ENCODE measurements at places on chromosomes 16 and 17.

GRCh38 chr17:223723-224471 is 42.4 kb upstream of the DOC2B start:
- DNase-seq: no peak

DNA sequence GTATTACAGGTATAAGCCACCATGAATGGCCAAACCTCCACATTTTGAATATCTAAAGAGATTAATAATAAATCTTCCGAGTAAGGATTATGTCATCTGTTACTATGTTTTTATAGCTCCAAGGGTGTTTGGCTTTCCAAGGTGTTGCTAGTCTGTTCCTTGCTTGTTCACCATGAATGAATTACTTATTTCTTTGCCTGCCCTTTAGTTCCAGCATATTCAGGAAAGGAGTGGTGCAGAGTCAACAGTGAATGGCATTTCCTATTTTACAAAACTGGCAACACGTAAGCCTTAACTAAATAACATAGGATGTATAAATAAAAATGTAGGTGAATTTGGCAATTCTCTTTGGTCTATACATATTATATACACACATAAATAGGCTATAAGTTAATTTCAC is 70.3 kb downstream of the MYO1D start:
- DNase-seq: no peak

DNA sequence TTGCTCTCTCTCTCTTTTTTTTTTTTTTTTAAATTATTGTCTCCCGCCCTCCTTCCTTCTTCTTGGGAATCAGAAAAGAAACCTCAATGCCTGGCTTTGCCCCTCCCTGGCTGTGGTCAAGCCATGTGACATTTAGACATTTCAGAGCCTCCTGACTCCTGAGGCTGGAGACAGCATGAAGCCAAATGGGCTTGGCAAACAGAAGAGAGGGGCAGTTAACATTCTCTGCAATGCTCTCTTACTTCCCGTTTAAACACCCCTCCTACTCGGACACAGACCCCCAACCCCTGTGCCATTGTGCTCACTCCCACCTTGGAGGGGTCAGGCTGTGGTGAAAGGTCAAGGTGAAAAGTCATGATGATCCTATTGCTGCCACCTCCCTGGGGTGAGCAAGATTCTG is 14.7 kb upstream of the MEOX1 start:
- no peak for DNase-seq

DNA sequence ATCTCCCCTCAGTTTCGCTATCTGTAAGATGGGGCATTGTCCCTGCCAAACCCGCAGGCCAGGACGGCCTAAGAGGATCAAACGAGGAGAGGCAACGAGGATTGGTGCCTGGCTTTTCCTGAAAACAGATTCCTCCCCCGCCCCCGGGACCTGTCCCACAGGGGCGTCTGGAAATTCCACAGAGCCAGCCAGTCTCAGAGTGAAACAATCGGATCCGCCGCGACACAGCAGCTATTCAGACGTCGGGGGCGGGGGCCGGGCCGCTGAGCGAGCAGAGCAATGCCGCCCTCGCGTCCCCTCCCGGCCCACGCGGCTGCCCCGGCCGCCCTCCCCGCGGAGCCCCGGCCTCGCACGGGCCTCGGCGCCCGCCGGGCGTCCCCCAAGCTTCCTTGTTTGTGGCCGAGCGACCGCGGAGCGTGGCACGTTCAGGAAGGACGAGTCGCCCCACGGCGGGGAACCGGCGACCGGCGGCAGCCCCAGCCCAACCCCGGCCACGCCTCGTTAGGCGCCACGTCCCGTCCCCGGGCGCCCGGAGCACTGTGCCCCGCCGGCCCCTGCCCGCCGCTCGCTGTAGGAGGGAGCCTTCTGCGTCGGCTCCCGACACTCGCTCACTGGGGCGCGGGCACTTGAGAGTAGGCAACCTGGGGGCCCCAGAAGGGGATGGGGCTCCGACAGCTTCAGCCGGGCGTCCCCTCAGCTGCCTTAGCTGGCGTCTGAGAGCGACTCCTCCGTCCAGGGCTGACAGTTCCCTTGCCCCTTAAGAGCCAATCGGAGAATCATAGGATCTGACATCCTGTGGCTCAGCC is 29.6 kb upstream of the PHOSPHO1 start:
- DNase-seq: peak; percentile 20

DNA sequence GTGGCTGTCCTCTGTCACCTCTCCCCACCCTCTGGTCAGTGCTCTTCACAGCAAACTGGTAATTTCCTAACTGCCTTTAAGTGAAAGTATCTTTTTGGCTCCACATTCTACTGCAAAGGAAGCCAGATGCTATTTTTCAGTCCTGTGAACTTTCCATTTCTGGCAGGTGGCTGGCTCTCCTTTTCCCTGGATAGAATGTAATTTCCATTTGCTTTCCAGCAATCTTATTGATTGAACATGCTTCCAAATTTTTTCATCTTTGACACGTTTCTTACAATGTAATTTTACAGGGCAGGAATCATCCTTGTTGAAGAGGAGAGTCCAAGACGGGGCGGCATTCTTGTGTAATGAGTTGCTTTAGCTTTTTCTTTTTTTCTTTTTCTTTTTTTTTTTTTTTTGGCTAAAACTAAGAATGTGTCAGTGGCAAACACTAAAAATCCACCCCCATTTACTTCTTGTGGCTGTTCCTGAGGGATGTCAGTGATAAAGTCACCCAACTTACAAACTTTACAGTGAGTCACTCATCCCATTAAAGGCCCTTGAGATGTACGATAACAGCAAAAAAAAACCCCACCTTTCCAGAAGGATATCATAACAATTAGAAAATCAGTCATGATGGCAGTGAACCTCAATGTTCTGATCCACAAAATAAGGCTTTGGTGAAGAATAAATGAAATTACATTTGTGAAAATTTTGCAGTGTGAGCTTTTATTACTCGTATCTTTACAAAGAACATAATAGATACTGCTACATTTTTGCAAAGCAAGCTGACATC is 29.4 kb upstream of the PRKCA start:
- DNase-seq: no peak
